ENCODE measurements at places on chromosomes 3 and 15. TPM values are rescaled to one million over a fixed set of nuclear protein-coding genes. Genes with fewer than 3 reads are reported as not detected.
A peak's percentile ranks its signal among the peaks of the same experiment; 100 is the strongest.

CIDEC gene
- not detected for total RNA-seq

ZNF620 gene
- 6.3 TPM for total RNA-seq

ANKRD34C gene
- total RNA-seq: not detected

KBTBD13 gene
- not detected for total RNA-seq

CCDC54 gene
- not detected for total RNA-seq

SEMA3B gene
- total RNA-seq: 0.38 TPM

- no peak for DNase-seq
Observed at GRCh38 chr3:65356331-65357248, 668.8 kb upstream of the ADAMTS9 start.

DNA sequence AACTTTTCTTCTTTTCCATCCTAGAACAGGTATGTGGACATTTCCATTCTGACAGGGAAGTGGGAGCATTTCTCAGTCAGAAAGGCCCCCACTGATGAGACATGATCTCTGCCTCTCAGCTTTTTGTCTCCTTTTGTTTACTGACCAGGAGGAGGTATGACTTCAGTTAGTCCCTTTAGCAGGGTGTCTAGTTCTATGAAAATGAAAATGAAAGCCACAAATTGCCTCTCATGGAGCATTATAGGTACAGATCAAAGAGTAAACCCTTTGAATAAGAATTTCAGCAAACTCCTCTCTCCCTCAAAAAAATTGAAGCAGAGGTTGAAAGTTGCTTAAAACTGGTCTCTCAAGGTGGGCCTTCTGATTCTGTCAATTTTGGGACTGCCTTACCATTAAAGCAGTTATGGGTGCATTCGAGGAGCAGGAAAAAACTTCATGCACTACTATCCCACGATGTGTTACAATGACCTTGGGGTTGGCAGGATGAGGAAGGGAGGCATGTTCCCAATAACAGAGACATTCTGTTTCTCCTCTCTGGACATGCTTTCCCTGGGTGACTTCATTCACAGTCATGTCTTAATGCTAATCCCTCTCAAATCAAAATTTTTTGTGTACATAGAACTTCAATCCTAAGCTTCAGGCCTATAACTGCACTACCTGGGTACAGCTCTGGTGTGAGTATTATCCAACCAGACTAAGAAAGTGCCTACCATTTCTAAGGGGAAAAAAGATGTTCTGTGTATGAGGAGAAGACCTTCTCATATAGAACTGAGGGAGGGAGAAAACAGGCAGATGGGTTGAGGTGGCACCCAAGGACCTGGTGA is 50.6 kb upstream of the TBC1D23 start:
- no peak for DNase-seq

- DNase-seq: no peak
Observed at GRCh38 chr15:44713006-44713966, 2.0 kb downstream of the B2M start.

DNA sequence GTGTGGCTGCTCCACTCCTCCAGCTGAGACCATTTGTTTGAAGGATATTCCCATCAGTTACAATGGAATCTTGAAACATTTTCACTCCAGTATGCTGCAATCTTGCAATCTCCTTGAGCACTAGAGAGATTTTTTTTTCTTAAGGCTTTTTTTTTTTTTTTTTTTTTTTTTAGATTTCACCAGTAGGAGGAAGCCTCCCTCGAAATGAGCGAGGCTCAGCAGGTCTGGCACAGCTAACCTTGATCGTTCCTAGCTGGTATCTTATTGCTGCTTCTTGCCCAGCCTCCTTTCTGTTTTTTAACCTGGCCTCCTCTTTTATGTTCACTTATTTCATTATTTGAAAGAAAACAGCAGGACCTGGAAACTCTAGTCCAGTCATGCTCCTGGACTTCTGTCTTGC is 48.1 kb downstream of the RAP2B start:
- DNase-seq: peak; percentile 20

DNA sequence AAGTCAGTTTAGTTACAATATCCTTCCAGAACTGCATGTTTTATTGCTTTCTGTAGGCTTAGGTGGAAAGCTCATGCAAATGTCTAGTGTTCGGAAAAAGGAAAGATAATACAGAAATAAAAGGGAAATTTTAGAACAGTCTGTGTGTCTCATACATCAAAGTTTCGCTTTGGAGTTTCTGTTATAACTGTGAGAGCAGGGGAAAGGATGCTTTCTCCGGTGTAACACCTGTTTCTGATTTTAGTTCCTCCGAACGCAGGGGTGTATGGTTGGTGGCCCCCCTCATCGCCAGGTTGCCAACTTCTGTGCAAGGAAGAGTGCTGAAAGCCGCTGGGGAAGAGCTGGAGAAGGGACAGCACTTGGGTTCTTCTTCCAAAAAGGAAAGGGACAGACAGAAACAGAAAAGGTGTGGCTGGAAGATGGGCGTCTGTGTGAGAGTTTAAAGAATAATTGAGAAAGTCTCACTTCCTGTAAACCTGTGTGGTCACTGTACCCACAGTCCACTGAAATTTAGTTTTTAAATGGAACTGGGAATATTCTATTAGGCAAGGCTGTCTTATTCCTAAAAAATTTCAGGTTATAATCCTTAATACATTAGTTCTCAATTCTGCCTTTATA is 6.7 kb downstream of the P2RY12 start:
- DNase-seq: no peak

DNA sequence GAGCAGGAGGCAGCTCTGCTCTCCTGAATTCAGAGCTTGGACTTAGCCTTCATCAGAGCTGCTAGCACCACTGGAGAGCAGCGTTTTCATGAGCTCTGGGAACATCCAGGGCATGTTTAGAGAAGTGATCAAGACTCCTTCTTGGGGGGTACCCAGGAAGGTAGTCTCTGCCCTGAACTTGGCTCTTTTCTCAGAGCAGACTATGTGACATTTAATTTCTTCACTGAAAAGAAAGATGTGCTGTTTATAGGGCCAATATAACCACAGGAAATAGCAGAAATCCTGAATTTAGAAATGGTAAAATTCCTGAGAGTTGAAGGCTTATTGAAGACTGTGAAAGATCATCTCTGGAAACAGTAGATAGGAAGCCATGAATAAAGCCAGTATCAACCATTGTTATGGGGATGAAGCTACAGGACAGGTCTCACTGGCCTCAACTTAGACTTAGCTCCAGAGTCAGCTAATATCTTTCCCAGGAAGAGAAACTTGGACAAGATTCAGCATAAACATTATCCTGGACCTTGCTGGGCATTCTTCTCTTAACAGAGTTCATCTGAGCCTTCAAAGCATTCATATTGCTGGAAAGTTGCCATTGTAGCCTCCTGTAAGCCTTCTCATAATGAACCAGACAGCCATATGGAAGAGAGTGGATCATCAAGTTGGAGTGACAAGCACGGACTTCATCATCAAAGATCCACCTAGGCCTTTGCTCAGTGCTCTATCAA is 386.6 kb upstream of the THBS1 start:
- DNase-seq: no peak

- no peak for DNase-seq
Observed at GRCh38 chr15:94246016-94246415, 14.7 kb downstream of the MCTP2 start.

DNA sequence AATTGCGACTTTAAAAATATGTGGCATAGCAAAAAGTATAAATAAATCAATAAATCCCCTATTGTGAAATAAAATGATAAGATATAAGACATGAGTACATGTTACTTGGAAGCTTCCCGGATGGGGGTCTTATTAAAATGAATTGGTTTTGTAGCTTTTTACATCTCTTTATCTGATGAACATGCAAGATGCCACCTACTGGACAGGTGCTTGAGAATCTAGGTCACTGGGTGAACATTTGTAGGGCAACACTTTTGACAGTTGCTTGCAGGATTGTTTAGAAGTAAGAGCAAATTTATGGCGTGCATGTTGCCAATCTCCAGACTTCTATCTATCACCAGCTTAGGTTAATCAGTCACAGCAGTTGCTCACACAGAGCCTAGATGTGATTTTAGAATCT is 362.7 kb upstream of the SUCLG2 start:
- DNase-seq: no peak

- DNase-seq: no peak
Observed at GRCh38 chr15:68636256-68636655, 57.5 kb downstream of the CORO2B start.

DNA sequence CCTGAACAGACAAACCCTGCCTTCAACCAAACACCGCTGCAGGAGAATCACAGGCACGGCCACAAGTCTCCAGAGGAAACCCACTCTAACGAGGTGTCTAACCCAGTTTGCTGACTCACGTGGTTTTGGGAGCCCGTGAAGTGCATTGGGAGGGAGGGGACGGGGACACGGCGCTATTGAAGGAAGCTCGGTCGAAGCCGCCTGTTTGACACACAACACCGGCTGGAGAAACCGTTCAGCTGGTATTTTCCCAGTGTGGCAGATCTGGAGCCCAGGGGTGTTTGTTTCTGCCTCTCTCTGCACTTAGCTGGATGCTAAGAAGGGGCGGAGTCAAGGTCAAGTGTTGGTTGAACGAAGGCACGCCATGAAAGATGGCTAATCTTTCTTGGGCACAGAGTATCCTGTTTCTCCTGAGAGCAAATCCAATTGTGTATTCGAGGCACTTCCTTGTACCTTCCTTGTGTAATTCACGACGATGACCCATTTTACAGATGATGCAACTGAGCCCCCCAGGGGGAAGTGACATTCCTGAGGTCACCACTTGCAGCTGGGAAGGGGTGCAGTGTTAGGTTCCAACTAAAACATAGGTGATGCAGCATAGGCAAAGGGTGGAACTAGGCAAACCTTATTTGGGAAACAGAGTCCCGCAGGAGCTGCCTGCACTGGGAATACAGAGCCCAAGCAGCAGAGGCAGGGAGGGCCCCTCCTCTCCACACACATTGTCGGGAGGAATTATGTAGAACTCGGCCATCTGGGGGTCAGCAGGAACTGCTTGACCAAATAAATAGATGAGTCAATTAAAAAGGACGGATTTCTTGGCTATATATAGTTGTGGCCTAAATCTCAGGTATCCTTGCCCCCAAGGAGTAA is 22.5 kb downstream of the SLC6A6 start:
- DNase-seq: peak; percentile 64

DNA sequence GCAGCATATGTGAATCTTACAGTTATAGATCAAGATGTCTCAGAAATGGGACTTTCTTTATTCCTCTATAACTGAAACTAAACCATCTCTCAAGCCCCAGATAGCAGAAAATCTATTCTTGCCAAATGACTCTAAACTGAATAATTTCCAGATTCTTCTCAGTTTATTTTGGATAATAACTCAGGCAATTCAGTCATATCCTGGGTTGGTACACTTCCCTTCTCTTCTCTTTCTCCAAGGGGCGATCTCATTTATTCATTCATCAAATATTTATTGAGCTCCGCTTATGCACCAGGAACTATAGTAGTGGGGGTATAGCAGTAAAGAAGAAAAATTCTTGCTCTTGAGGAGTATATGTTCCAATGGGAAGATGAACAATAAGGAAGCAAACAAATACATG is 13.5 kb upstream of the PCOLCE2 start:
- DNase-seq: no peak

GRCh38 chr3:147653367-147653923 is 244.3 kb downstream of the ZIC1 start:
- DNase-seq: no peak

- no peak for DNase-seq
Observed at GRCh38 chr3:89867286-89867685, 759.9 kb downstream of the EPHA3 start.

DNA sequence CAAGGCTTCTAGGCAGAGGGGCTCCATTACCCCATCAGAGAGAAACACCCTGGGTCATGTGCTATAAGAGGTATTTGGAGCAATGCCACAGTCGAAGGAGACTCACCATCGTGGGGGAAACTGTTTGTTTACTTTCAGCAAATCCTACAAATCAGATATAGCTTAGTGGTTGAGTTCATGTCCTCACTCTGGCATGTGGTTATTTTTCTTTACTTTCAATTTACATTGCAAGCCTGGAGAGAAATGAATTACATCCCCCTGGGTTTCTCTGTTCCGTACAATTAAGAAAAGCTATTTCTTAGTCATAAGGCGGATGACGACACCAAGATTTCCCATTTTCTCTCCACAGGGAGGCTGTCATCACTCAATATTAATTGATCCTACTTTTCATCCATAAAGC is 36.9 kb downstream of the RFTN1 start:
- no peak for DNase-seq

DNA sequence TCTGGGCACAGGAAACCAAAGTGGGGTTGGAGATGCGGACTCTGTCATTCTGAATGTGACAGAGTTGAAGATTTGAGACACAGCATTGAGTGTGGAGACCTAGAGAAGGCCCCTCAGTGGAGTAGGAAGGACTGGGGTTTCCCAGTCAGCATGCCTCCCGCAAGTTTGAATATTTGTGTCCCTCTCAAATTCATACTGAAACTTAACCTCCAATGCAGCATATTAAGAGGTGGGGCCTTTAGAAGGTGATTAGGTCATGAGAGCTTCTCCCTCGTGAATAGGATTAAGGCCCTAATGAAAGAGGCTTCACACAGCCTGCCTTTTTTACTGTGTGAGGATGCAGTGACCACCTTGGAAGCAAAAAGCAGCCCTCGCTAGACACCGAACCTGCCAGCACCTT is 8.0 kb downstream of the HDDC3 start:
- DNase-seq: no peak

DNA sequence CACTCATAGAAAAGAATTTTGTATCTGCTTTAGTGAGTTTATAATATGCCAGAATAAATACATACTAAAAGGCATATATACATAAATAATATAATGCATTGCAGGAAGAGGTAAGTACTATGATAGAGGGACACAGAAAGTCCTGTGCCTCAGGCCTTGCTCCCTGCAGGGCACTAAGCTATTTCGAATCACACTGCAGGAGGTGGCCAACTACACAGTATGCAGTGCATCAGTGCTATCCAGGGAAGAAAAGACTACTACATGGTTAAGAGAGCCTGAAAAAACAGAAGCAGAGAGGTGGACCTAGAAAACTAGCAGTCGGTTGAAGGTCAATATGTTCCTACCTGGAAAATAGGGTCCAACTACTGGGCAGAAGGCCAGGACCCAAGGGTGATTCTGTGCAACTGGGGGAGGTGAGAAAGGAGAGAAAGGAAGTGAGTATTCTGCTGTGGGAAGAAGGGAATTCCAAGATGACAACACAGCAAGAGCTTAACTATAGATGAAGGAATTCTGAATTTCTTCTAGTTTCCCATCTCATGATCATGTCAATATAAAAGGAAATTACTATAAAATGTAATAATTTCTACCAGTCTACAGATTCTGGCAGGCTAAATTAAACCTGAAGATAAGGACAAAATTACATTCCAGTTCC is 218.0 kb downstream of the ZBTB20 start:
- no peak for DNase-seq

- no peak for DNase-seq
Observed at GRCh38 chr3:47847260-47847659, 44.3 kb downstream of the DHX30 start.

- no peak for DNase-seq
Observed at GRCh38 chr3:16503191-16503776, 10.2 kb downstream of the RFTN1 start.

GRCh38 chr15:58513008-58513407 is 81.2 kb downstream of the LIPC start:
- no peak for DNase-seq

All from activated CD4-positive, alpha-beta memory T cell treated with anti-CD3 and anti-CD28 coated beads, Interleukin-2, amount 10 ng/mL, durations not matched to agents 7 days and 5 days (primary cell).